ENCODE measurements at places on chromosomes 5 and 9. TPM values are rescaled to one million over a fixed set of nuclear protein-coding genes. Genes with fewer than 3 reads are reported as not detected.

Gene SPATA6L
- polyA plus RNA-seq: 2.4 TPM

Gene FOXD4
- polyA plus RNA-seq: not detected

Gene PCDHA2
- not detected for polyA plus RNA-seq

Gene TUSC1
- polyA plus RNA-seq: 16.2 TPM

Gene MSMP
- polyA plus RNA-seq: not detected

Measured in sigmoid colon (tissue), 7 donors.